GM23248 (cell line): ENCODE measurements at places on chromosomes 7 and 10.

GRCh38 chr7:50534690-50535290 lies 30.4 kb downstream of the DDC start:
- peaks cover 31% of the 10 kb centered on the region for H3K4me1 ChIP-seq
- H3K36me3 ChIP-seq: no peaks in the 10 kb centered on the region
- H3K27me3 ChIP-seq: no peaks in the 10 kb centered on the region
- H3K4me3 ChIP-seq: peak overlapping the region; percentile 41
- peak overlapping the region; percentile 100 for H3K27ac ChIP-seq

DNA sequence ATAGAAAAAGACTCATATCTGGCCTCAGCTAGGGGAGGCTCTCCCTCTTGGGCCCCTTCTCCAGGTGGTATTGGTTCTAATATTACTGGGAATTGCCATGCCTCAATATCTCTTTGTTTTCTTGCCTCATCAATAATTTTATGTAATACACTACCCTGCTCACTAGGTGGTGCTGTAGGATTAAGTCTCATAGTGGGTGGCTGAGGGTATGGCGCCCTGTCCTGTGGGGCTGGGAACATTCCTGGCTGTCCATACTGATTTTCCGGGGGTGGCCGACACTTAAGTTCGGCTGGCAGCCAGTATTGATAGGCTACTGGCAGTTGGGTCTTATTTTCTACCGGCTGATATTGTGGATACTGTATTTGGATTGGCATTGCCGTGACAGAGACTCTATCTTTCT lies 9.0 kb upstream of the TAS2R3 start:
- H3K27me3 ChIP-seq: no peaks in the 10 kb centered on the region
- H3K36me3 ChIP-seq: peaks cover 54% of the 10 kb centered on the region
- peak; percentile 44 for DNase-seq
- H3K4me1 ChIP-seq: no peaks in the 10 kb centered on the region
- H3K4me3 ChIP-seq: no peak overlapping the region
- no peak overlapping the region for H3K27ac ChIP-seq

GRCh38 chr10:120229641-120230040 lies 227.4 kb upstream of the PLPP4 start:
- no peak overlapping the region for H3K4me3 ChIP-seq
- no peak for DNase-seq
- H3K36me3 ChIP-seq: no peaks in the 10 kb centered on the region
- no peaks in the 10 kb centered on the region for H3K4me1 ChIP-seq
- no peak overlapping the region for H3K27ac ChIP-seq
- no peaks in the 10 kb centered on the region for H3K27me3 ChIP-seq

- no peaks in the 10 kb centered on the region for H3K27me3 ChIP-seq
- H3K4me3 ChIP-seq: no peak overlapping the region
- peaks cover 7% of the 10 kb centered on the region; the same call in 1 of the 2 replicates for H3K4me1 ChIP-seq
- no peak for DNase-seq
- no peak overlapping the region for H3K27ac ChIP-seq
These were observed 191.3 kb upstream of the PRKCQ start for GRCh38 chr10:6771331-6771730.

- DNase-seq: no peak
- peaks cover 44% of the 10 kb centered on the region for H3K27me3 ChIP-seq
- H3K36me3 ChIP-seq: no peaks in the 10 kb centered on the region
- no peak overlapping the region for H3K27ac ChIP-seq
These were observed 137.0 kb upstream of the ADAM12 start for GRCh38 chr10:126525326-126525725.

DNA sequence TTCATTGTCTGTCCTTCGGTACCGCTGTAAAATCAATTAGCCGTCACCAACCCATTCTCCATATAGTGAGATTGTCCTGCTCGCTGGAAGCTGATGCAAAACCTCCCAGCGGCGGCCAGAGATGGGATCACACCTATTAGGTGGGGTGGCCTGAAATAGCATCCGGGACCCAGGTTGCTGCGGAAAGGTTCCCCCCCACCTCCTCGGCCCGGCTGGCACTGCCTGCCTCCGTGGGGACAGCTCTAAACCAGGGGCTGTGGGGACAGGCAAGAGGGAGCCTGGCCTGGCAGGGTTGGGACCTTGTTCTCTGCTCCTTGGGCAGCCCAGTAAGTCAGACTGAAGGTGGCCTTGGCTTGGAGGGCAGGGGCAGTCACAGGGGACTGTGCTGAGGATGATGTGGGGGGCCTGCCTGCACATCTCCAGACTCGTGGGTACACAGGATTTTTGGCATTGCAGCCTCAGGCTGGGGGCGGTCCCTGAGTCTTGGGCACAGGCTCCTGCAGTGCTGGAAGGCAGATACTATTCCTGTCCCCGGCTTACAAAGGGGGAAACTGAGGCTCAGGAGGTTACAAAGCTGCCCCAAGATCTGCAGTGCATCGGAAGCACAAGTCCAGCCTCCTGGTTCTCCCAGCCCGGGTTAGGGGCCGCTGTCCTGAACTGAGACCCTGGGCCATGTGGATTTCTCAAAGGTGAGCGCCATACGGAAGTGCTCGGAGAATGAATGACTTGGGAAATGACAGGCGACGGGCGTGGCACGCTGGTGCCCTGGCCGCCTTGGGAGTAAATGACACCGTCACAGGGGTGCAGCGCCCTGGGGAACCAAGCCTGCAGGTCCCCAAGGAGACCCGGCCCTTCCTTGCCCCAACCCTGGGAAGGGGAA lies 65.6 kb downstream of the UNCX start:
- H3K27ac ChIP-seq: no peak overlapping the region
- no peak overlapping the region for H3K4me3 ChIP-seq
- no peaks in the 10 kb centered on the region for H3K36me3 ChIP-seq
- DNase-seq: no peak
- peaks cover 14% of the 10 kb centered on the region; the same call in 1 of the 2 replicates for H3K27me3 ChIP-seq

DNA sequence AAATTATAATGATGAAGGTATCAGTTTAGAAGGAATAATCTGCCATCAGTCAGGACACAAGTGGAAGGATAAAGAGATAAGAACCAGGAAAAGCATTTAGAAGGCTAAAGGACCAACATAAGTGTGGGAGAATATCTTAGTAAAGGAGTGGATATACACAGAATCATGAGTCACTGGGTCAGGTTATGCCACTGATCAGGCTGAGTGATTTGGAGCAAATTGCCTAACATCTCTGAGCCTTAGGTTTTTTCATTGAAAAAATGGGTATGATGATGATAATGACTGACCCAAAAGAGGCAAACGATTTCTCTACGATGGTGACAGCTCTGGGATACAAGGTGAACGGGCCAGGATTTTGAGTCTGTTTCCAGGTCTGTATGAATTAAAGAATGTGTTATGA lies 2.8 kb upstream of the CUL1 start:
- H3K4me1 ChIP-seq: peaks cover 11% of the 10 kb centered on the region
- no peaks in the 10 kb centered on the region for H3K36me3 ChIP-seq
- no peak overlapping the region for H3K27ac ChIP-seq
